Stimulated activated naive CD8-positive, alpha-beta T cell treated with anti-CD3 and anti-CD28 coated beads, Interleukin-15, amount 100 ng/mL, for 72 hours (primary cell): ENCODE measurements at places on chromosomes 4 and X.

DNA sequence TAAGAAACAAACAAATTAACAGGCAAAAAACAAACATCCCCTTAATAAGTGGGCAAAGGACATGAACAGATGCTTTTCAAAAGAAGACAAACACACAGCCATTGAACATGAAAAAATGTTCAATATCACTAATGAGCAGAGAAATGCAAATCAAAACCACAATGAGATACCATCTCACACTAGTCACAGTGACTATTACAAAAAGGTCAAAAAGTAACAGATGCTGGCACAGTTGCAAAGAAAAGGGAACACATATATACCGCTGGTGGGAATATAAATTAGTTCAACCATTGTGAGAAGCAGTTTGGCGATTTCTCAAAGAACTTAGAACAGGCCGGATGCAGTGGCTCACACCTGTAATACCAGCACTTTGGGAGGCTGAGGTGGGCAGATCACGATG lies 146.1 kb upstream of the NEIL3 start:
- no peak for DNase-seq

- DNase-seq: no peak
These were observed 16.4 kb downstream of the FHL1 start for GRCh38 chrX:136163689-136164088.

- no peak for DNase-seq
These were observed 176.5 kb downstream of the AR start for GRCh38 chrX:67720344-67720743.

- DNase-seq: no peak
These were observed 45.9 kb upstream of the MTMR1 start for GRCh38 chrX:150647331-150647730.

DNA sequence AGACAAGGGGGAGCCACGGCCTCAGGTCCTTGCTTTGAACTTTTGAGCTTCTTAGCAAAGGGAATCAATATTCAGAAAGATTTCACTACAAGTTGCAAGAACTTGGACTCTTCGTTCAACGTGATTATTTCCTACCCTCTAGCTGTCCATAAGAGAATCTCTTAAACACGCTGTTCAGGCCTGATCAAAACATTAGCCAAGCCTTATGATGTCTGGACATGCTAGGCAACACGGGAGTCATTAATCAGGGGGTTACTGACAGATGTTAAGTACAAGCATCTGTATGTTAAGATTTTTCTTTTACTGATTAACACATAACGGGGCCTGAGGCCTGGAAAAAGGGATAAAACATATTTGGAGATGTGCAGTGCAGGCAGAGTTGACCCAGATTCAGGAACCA lies 138.9 kb upstream of the IL1RAPL2 start:
- no peak for DNase-seq

DNA sequence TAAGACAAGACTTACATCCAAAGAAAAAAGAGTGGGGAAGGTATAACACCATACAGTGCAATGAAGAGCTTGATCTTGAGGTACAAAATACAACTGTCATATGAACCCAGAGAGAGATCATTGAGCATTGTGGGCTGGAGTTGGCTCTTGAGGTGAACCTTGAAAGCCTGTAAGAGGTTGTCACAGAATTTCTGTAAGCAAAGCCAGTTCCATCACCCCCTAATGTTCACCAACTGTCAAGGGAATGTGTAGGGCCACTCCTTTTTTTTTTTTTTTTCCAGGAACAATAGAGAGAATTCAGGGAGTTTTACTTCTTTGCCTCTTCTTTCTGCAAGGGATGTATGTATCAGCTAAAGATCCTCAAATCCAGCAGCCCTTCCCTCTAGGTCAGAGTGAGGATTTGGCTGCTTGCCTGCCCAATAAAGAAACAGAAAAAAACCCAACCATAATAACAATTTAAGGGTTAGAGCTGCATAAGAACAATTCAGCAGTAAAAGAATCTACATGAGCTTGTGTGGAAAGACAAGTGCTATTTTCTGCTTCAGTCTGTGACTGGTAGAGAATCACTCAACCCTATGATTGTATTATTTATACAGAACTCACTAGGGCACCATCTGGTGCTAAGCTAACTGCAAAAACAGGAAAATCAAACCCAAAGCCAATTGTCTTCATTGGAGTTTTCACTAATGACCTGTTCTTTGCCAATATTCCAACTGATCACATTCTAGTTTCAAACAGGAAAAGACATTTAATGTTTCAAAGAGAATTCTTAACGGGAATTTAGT lies 217.5 kb upstream of the TEX13C start:
- no peak for DNase-seq

- no peak for DNase-seq
These were observed 21.8 kb downstream of the FHL1 start for GRCh38 chrX:136168929-136169735.

GRCh38 chr4:24330573-24330972 lies 253.8 kb downstream of the DHX15 start:
- DNase-seq: no peak

- no peak for DNase-seq
These were observed 207.0 kb downstream of the NSUN7 start for GRCh38 chr4:40956721-40957255.

DNA sequence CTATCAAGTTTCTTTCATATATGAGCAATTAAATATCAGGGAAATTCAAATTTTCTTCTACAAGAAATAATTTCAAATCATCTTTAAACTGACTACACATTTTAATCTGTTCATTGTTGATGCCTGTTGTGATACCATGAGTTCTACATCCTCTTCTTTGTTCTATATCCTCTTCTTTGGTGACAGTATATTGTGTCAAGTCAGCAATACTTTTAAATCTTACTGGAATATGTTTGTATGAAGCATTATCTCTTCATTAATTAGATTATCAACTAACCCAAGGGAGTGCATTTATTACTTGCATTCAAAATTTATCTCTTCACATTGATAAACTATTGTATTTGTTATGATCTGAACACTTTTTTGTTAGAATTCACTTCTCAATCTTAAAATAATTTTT lies 275.0 kb upstream of the INTU start:
- DNase-seq: no peak

DNA sequence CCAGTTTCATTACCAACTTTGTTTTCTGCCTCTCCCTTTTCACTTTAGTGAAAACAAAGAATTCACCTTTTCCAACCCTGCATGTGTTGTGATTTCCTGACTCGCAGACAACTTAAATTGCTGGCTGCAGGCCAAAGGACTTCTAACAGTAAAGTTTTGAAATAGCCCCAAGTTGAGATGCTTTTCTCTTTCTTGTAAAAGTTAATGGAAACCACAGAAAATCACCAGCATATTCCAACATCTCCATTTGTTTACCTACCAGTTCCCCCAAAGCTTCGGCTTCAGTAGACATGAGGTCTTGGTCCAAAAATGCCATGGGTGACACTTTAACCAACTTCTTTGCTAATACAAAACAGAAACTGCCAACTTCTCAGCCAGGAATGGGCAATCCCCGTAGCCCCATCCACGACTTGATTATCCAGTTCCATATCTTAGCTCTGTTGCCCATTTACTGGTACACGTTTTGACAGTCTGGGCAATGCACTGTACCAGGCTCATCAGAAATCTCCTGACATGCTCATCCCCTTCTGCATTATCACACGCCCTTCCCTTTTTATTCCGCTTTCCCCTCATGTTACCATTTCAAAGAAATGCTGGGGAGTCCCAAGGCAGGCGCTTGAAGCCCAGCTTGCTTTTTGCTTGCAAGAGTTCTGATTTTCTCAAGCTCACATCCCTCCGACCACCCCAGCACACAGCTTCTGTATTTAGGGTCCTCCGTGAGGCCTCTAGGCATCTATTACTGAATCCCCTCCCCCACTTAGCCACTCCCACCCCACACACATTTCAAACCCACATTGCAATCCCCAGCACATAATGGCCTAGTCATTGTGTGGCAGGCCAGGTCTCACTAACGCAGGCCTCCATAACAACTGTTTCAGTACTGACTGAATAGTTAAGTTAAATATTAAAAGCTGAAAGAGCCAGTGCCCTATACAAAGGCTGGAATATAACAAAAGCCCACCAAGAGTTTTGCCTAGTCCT lies 137.9 kb upstream of the S100G start:
- no peak for DNase-seq

- DNase-seq: no peak
These were observed 219.8 kb upstream of the GYPA start for GRCh38 chr4:144360146-144360793.

DNA sequence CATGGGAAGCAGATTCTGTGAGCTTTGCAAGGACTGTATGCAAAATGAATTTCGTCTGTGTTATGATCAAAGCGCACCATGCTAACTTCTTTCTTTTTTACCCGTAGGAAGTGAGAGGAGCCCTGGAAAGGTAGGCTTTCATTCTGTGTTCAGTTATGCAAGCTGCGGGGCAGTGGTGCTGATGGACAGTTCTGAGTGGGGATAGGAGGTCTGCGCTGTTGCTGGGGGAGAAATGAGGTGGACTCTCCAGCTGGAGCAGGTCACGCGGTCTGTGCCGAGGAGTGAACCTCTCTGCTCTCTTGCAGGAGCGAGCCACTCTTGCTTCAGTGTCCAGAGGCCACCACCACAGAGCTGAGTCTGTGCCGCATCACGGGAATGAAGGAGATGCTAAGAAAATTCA lies 4.5 kb downstream of the TRIML1 start:
- no peak for DNase-seq

- no peak for DNase-seq
These were observed 43.4 kb downstream of the C4orf51 start for GRCh38 chr4:145723336-145723735.

GRCh38 chrX:126481916-126482315 lies 70.7 kb downstream of the DCAF12L1 start:
- DNase-seq: no peak

DNA sequence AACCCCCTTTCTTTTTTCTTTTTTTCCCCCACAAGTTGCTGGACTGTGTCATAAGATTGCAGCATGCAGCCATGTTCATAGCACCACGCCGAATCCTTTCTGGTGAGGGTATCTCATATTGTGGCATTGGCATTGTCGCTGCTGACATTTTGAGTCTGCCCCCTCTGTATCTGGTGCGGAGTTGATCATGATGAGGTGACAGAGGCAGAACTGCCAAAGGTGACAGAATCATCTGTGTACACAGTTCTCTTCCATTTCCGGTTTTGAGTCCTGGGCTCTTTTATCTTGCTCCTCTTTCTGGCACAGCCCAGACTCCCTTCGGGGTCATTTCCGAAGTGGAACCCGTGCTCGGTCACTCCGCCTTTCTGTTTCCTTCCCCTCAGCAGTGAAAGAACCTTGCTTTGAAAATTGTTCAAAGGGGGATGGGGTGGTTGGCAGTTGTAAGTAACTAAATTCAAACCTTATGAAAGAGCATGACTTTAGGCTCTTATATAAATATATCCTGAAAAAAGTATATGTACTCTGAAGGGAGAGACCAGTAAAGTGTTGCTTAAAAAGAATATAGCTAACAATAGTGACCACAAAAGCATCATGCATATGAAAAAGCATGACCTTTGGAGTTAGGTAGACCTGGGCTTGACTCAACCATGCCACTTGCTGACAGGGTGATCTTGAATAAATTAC lies 55.0 kb upstream of the BMP2K start:
- DNase-seq: peak; percentile 39

DNA sequence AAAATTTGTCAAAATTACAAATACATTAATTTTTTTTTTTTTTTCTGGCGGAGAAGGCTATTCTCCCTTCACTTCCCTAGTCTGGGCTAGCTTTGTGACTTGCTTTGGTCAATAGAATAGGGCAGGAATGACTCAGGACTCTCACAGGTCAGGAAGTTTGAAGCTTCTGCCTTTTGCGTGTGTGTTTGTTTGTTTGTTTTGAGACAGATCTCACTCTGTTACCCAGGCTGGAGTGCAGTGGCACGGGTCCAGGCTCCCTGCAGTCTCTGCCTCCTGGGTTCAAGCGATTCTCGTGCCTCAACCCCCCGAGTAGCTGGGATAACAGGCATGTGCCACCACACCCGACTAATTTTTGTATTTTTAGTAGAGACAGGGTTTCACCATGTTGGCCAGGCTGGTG lies 55.9 kb upstream of the USP9X start:
- no peak for DNase-seq

- DNase-seq: no peak
These were observed 975.7 kb upstream of the PABPC4L start for GRCh38 chr4:135177321-135177720.

DNA sequence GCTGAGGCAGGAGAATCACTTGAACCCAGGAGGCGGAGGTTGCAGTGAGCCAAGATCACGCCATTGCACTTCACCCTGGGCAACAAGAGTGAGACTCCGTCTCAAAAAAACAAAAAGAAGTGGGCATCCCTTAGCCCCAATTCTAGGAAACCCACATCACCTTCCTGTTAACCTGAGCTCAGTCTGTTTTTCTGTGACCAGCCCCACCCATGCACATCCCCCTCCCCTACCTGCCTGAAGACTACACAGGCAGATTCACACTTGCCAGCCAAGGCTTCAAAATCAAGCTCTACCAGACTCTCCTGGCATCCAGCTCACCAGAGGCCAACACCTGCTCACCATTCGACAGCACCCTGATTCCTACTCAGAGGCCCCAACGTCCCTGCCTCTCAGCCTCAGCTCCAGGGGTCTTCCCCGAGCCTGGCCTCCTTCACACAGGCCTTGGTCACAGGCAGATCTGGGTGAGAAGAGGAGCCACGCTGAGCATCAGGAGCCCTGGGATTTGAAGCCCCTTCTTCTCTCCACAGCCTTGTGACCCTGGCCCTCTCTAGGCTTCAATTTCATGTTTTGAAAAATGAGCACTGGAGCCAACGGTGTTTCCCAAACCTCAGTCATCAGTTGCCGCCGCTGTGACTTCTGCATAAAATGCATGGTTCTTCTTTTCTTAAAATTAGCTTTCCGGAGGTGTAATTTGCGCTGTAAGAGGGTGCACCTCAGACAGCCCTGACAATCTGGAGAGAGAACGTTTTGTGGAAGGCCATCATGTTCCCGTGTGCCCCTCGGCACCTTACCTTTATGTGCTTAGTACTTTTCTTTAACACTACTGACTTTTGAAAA lies 47.3 kb downstream of the JAKMIP1 start:
- no peak for DNase-seq

GRCh38 chr4:21181716-21182115 lies 481.5 kb downstream of the PACRGL start:
- DNase-seq: no peak
